ENCODE measurements at places on chromosomes 2 and 18.

GRCh38 chr2:110827511-110827910 is 95.1 kb downstream of the ACOXL start:
- no peak for DNase-seq

GRCh38 chr2:104734937-104735586 is 118.9 kb upstream of the POU3F3 start:
- DNase-seq = no peak

- DNase-seq = no peak
Measured at GRCh38 chr2:234022424-234022823, 28.1 kb upstream of the SPP2 start.

DNA sequence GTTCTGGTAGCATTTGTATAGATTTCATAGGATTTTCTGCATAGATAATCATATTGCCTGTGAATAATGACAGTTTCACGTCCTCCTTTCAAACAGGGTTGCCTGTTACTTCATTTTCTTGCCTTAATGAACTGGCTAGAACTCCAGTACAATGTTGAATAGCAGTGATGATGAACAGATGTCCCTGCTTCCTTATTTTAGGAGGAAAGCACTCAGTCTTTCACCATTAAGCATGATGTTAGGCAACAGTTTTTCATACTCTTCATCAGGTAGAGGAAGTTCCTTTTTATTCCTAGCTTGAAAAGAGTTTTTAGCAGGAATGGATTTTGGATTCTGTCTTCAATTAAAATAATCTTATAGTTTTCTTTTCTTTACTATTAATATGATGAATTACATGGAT is 39.7 kb downstream of the C2orf76 start:
- DNase-seq = no peak

DNA sequence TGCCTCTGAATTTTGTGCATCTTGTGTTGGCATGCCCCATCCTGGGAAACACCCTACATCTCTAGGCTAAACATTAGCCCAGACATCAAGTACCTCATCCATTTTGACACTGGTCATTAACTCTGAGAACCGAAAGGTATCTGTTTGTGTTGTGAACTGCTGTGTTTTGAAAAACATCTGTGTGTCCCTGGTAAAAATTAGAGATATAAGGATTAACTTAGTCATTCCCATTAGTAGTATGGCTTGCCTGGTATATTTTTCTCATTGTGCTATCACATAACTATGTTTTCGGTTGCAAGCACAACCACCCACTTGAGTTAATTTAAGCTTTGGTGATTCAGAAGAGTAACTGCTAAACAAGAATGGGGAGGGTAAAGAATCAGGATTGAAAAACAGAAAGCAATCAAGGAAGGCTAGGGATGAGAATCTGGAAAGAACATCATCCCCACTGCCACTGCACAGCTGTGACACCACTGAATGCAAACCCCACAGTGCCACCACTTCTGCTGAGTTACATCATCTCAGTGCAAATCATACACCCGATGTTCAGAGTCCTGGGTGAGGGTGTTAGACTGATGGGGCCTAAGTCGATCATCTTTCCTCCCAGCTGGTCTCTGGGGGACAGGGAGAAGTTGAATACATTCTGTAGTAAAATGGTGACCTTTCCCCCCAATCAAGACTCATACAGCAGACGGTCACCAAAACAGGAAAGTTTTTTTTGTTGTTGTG is 234.0 kb downstream of the EPHA4 start:
- no peak for DNase-seq

All from muscle of back (tissue), 13 donors.